ENCODE measurements at places on chromosomes 16 and 17.

DNA sequence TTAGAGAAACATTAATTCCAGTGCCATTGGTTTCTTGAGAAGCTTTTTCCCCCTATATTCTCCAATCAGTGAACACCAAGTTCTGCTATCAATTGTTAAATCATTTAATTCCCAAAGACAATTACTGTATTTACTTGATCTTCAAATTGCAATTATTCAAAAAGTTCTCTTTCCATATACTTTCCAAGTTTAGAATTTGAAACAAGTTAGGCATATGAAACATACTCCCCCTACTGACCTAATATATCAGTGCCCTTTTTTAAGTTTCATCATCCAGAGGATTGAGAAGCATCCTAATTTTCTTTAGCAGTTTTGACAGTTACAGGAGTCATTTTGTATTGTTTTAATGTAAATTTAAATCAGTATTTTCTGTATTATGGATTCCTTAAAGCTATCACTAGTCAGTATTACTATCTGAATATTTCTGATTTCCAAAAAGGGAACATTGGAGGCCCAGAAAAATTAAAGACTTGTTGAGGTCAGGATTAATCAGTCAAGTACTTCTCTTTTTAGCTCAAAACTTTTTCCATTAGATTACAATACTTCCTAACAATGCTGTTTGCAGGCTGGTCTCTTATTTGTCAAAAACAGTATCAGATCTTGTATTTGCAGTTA is 16.3 kb downstream of the MEIOC start:
- no peak for DNase-seq

DNA sequence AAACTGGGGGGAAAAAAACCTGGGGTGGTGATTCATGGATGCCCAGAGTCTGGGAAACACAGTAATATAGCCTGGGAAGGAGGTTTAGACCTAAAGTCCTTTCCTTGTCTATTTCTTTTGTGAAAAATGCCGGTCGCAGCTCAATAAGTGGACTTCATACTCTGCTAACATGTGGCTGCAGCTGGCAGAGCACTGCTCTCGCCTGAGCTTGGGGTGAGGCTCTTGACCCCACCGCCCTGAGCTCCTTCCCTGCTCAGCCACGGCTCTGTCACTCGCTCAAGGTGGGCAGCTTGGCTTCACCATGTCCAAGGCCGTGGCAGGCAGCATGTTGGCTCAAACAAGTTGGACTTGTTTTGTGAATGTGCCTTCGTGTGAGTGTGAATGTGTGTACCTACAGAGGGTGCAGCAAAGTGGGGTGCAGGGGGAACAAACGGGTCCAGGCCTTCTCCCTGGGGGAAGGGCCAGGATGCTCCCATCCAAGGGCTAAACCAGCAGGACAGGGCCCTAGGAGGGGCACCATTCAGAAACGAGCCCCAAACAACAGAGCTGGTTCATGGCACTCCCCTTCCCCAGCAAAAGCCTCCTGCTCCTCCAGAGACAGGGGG is 4.9 kb downstream of the FA2H start:
- DNase-seq, result no peak

DNA sequence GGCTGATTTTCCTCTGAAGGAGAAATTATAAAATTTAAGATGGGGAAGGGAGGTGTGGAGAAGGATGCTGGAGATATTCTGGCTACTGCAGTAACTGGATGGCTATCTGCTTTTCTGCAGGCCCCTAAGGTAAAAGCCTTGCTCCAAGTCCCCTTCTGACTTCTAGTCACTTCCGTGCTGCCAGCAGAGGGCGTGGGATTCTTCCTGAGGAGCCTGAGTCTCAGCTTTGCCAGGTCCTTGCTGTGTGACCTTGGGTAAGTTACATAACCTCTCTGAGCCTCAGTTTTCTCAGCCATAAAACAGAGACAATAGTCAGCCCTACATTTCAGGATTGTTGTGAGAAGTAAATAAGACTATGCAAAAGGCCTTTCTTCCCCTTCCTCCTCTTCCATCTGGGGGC is 24.3 kb upstream of the TMEM220 start:
- DNase-seq, result no peak

DNA sequence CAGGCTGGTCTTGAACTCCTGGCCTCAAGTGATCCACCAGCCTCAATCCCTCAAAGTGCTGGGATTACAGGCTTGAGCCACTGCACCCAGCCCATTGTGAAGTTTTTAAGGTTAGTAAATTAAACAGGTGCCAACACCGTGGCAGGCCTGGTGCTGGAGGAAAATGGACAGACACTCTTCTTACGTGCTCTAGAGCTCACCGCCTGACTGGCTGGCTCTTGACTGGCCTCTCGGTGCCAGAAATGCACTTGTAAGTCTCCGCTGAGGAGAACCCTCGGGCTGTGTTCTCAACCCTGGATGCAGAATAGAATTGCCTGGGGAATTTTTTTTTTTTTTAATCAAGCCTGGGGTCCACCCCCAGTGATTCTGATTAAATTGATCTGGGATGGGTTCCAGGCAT is 10.3 kb upstream of the HAS3 start:
- DNase-seq, result no peak

GRCh38 chr17:1043601-1044251 is 46.8 kb downstream of the TIMM22 start:
- no peak for DNase-seq
